ENCODE measurements at places on chromosomes 1 and 21.

GRCh38 chr1:82260051-82260450 lies 459.3 kb downstream of the ADGRL2 start:
- no peak for DNase-seq

GRCh38 chr1:9315411-9316079 lies 22.9 kb downstream of the SPSB1 start:
- no peak for DNase-seq

- DNase-seq, result no peak
Measured at GRCh38 chr1:98355656-98356383, 305.7 kb upstream of the SNX7 start.

GRCh38 chr21:35908311-35909078 lies 151.8 kb downstream of the SETD4 start:
- no peak for DNase-seq

DNA sequence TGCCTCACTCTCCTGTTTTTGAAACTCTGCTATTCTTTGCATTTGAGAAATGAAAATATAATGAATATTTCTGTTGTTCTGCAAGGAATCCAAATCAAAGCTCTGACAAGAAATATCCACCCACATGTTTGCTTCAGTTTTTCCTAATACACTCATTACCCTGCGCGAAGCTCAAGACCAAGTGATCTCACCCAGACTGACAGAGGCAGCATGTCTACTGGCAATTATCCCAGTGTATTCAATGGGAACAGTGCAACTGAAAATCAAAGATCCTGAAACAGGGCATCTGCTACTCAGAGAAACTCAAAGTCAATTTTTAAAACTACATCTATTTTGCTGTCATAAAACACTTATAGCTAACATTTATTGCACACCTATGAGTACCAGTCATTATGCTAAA lies 321.0 kb upstream of the LRRC7 start:
- DNase-seq, result no peak

DNA sequence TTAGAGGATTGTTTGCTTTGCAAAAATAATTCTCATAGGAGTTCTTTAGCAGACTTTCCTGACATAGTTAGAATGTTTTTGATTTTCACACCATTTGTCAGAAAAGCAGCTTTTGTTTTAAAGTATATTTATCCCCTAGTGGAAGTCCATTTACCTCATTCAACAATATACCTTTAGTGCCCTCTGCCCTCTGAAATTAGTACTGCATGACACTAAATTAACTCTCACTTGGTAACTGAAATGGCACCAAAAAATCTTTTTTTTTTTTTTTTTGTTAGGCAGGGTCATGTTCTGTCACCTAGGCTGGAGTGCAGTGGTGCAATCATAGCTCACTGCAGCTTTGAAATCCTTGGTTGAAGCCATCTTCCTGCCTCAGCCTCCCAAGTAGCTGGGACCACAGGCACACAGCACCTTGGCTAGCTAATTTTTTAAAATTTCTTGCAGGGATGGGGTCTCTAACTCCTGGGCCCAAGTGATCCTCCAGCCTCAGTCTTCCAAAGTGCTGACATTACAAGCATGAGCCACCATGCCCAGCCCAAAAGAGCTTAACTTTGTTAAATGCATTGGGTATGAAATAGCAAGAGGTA lies 13.6 kb downstream of the LRRC42 start:
- DNase-seq, result no peak

- DNase-seq, result no peak
Measured at GRCh38 chr1:200512191-200512590, 102.4 kb upstream of the ZNF281 start.

GRCh38 chr1:94160811-94161210 lies 39.9 kb upstream of the ABCA4 start:
- DNase-seq, result no peak

DNA sequence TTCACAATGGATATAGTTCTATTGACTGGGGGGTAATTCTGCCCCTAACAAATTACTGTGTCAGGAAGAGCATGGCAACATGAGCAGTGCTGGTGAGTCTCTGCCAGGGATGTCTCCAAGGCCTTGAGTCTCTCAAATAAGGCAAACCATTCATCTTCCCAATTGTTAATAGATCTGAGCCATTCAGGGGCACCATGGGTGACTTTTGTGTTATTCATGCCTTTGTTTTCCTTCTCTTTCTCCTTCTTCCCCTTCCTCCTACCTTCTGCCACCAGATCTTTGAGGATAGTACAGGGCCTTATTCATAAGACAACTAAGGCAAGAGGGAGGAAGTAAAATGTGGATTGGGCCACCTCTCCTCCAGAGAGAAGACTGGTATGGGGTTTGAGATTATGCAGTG lies at the start of gene RGSL1:
Gene RGSL1 (plus strand): TSS at position 60 of the 400 bp plus-strand sequence. CDS start 20 bp downstream, at position 80.
- DNase-seq, result no peak

- DNase-seq, result no peak
Measured at GRCh38 chr1:226599636-226600238, 51.2 kb downstream of the STUM start.

DNA sequence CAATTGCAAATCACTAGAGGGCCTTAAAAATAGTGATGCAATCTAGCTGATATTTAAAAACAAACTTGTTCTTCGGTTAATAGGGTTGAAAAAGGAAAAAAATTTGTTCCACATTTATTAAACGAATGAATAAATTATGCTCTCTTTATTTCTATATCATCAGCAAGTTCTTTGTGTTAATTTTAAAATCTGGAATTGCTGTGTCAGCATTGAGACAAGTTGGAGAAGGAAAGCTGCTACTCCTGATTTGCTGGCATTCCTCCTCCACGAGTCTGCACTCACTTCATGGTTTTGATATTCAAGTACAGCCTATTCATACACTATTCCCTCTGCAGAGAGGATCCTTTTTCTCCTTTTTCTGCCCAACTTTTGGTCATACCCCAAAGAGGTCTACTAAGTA lies 117.6 kb downstream of the MRPL39 start:
- no peak for DNase-seq

DNA sequence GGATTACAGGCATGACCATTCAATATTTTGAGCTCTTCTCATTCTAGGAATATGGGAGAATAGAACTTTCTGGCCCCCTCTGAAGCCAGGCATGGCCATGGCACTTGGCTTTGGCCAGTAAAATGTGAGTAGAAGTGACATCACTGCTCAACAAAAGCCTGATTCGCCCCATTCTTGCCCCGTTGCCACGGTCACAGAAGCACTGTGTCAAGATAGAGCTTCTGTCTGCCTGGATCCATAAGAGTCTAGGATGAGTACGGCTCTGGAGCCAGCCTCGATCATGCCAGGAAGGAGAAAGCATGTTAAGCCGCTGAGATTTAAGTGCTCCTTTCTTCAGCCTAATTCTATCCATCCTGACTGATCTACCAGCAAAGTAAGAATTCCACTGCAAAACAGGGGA lies 113.1 kb downstream of the TIAM1 start:
- DNase-seq, result no peak

- DNase-seq, result no peak
Measured at GRCh38 chr1:148318904-148319242, 164.2 kb downstream of the PPIAL4G start.

- DNase-seq, result no peak
Measured at GRCh38 chr21:34266351-34266750, 97.5 kb upstream of the KCNE2 start.

DNA sequence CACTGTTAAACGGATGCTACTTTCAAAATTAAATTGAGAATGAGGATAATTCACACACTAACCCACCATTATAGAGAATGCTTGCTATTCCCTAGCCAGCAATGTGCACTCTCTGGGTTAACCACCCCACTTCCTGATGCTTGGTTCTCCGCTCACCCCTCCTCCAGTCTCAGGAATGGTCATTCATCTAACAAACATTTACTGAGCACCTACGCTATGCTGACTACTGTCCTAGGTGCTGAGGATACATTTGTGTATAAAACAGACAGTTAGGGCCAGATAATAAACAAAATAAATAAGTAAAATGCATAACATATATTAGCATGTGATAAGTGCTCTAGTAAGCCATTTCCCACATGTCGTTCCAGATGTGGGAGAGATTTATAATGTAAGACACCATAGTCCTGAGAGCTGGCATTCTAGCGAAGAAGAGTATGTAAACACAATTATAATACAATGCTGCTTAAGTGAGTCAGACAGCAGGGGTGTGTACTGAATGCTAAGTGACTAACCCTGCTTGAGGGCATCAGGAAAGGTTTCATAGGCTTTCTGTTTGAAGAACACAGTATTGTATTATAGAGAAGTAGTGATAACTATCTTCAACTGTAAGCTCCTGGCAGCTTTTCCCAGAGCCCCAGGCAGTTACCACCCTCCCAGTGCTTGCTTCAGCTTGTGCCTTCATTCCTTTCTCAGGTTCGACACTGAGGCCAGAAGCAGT lies 126.7 kb upstream of the CACHD1 start:
- no peak for DNase-seq

- DNase-seq, result no peak
Measured at GRCh38 chr1:37807220-37807554, 403 bp upstream of the C1orf122 start.

DNA sequence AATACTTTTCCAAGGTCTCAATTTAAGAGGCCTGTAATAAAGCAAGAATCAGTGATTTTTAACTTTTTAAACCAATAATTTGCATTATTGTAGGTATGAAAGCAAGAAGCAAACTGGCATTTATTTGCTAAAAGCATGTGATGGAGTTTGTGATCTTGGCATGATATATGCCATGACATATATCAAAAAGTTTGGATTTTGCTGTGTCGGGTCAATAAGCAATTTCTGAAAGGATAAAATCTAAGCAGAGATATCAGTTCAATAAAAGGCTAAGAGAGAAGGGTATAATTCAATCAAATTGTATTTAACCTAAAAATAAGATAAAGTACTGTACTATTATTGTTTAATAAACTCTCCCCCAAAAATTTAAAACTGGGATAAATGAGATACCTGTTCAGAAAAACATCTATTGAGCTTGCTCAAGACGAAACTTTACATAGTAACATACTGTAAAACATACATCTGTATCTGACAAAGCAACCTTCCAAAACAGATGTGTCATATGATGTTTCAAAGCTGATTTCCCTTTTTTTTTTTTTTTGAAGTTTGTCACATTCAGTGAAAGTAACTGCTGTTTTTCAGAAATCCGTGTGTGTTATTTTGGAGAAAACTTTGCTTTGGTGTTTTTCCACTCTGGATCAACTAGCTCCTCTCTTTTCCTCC lies 74.5 kb downstream of the TGFBR3 start:
- DNase-seq, result no peak

GRCh38 chr1:50106095-50106761 lies 2.5 kb upstream of the ELAVL4 start:
- no peak for DNase-seq

- DNase-seq, result no peak
Measured at GRCh38 chr1:245019910-245020486, 134.8 kb upstream of the KIF26B start.

DNA sequence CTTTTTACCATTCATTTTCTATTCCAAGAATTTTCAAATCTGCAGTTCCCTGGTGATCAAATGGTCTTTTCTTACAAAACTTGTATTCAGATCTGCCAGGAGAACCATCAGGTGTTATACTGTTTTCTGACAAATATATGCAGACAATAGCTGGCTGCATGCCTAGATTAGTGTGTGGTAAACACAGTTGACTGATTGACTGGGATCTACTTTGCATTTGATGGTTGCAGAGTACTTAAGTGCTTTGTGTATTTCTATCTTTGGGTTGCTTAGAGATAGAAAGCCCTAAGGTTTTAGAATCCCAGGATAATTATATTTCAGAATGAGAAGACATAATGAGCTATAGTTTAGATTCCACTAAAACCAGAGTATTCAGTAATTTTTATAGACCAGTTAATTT lies 102.0 kb upstream of the CHODL start:
- DNase-seq, result no peak

DNA sequence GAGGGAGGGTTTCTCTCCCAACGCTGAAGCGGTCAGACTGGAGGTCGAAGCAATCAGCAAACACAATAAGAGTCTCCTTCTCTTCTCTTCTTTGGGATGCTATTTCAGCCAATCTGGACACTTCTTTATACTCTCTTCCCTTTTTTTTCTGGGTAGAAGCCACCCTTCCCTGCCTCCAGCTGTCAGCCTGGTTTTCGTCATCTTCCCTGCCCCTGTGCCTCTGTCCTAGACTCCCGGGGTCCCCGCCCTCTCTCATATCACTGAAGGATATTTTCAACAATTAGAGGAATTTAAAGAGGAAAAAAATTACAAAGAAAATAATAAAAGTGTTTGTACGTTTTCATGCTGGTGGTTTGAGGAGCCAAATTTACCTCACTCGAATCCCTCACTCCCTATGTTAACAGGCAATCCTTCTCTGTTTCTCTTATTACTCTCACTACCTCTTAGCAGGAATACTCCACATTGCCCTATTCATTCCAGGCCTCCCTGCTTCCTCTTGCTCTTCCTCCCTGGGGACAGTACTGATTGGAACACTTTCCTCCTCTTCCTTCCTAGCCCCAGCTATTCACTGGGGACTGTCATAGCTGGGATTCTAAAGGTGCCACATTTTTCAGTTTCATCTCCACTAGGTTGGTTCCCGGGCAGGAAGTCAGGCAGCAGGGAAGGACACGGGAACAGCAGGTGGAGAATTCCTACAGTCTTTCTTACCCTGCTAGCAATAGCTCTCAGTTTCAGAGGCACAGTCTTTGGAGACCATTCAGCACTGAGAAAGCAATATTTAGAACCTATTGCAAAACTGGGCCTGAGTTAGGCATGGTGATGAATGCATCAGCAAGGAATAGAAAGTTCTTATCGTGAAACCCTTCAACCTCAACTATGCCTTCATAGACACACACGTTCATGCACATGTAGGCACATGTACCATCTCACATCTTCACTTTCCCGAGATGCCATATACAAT lies 288.0 kb downstream of the PBX1 start:
- no peak for DNase-seq

DNA sequence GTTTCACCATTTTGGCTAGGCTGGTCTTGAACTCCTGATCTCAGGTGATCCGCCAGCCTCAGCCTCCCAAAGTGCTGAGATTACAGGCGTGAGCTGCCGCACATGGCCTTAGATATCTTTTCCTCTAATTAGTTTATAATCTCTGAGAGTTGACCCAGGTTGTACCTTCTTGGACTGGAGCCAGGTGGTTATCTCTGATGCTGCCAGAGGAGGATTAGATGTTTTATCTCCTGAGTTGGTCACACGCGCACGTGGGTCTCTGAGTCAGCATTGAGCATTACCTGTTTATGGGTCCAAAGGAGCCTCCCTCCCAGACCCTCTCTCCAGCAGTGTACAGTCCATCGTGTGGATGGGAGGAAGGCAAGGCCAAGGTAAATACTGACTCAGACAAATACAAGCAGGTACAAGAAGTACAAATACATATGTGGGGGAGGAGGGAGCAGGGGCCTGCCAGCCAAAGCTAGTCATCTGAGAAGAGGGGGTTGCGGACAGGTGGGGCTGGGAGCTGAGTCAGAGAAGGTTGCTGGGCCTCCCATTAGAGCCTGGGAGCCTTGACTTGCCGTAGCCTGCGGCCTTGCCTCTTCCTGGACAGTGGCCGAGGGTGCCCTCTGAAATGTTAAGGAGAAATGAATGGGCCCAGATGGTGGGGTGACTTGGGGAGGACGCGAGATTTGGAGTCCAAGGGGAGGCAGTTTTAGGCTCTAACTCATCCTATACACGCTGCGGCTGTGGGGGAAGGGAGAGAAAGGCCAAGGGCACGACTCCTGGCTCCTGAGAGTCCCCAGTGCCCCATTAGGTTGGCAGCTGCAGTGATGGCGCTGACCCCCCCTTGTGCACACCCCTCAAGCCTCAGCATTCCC lies 13.1 kb downstream of the IL6R start:
- no peak for DNase-seq

GRCh38 chr1:151144474-151145303 lies 1.7 kb downstream of the SEMA6C start:
- DNase-seq, result no peak

- DNase-seq, result no peak
Measured at GRCh38 chr1:50929376-50929958, 30.6 kb downstream of the FAF1 start.

- DNase-seq, result no peak
Measured at GRCh38 chr1:197438010-197438790, 170.1 kb downstream of the CRB1 start.

All from neural crest cell (in vitro differentiated cells).